ENCODE measurements at places on chromosomes 6 and 20. TPM values are rescaled to one million over a fixed set of nuclear protein-coding genes. Genes with fewer than 3 reads are reported as not detected.

Gene TTK
- 40.7 TPM for total RNA-seq

Gene OR2B6
- not detected for total RNA-seq

Gene MYCT1
- total RNA-seq = not detected

Gene VIP
- total RNA-seq = not detected

Gene RIPPLY2
- not detected for total RNA-seq

Gene VGLL2
- total RNA-seq = not detected

- DNase-seq = no peak
Measured at GRCh38 chr6:104623052-104623690, 236.5 kb downstream of the HACE1 start.

- no peak for DNase-seq
Measured at GRCh38 chr6:134287859-134288537, 29.9 kb downstream of the SGK1 start.
